ENCODE measurements at places on chromosomes 1 and 21. TPM values are rescaled to one million over a fixed set of nuclear protein-coding genes. Genes with fewer than 3 reads are reported as not detected.

Gene B3GALT5
- not detected for total RNA-seq

Gene GATAD2B
- total RNA-seq, result 6.1 TPM

Gene LEFTY1
- total RNA-seq, result not detected

Gene TMOD4
- total RNA-seq, result not detected
